ENCODE measurements at places on chromosomes 11 and 22. TPM values are rescaled to one million over a fixed set of nuclear protein-coding genes. Genes with fewer than 3 reads are reported as not detected.

DNA sequence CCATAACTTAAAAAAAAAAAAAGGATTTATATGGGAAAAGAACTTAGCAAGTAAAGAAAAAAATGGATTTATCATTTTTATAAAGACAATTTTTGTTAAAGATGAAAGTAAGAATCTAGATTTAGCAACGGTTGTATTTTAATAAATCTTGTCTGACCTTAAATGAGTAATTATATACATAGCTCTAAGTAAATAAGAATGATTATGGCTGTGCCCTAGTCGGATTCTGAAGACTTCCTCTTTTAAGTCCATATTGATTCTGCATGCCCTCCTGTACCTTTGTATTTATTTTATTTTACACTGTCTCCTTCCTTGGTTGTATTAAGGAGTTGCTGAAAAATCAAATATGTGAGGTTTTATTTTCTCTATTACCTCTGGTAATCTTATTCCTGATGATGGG lies 7.1 kb downstream of the RBX1 start:
- H3K4me1 ChIP-seq, result peaks cover 14% of the 10 kb centered on the region
- peaks cover 22% of the 10 kb centered on the region for H3K36me3 ChIP-seq
- H3K27me3 ChIP-seq, result no peaks in the 10 kb centered on the region

GRCh38 chr22:35648066-35649025 lies at the start of gene APOL6:
TSS of gene APOL6 (plus strand) at chr22:35648446. CDS start at chr22:35656426, 7,980 bp downstream.
- peak; percentile 85 for DNase-seq
- H3K4me3 ChIP-seq, result peak within 1 kb of the TSS; percentile 96
- peaks cover 14% of the 10 kb centered on the region for H3K4me1 ChIP-seq

GRCh38 chr11:9179141-9179540 lies 86.0 kb downstream of the DENND5A start:
- H3K4me3 ChIP-seq, result no peak overlapping the region
- no peaks in the 10 kb centered on the region for H3K27me3 ChIP-seq
- no peak overlapping the region for H3K27ac ChIP-seq
- peaks cover 29% of the 10 kb centered on the region for H3K4me1 ChIP-seq
- H3K36me3 ChIP-seq, result peaks cover 52% of the 10 kb centered on the region
- DNase-seq, result no peak

KRTAP5-2 gene
- not detected for total RNA-seq

- H3K27me3 ChIP-seq, result no peaks in the 10 kb centered on the region
- H3K4me1 ChIP-seq, result no peaks in the 10 kb centered on the region
- no peak for DNase-seq
Observed at GRCh38 chr11:9075556-9075955, 15.8 kb downstream of the SCUBE2 start.

- 0 out of 2 replicates have a peak, but pooled peaks cover 3% of the 10 kb centered on the region for H3K36me3 ChIP-seq
- no peak overlapping the region for H3K4me3 ChIP-seq
- no peaks in the 10 kb centered on the region for H3K27me3 ChIP-seq
- peaks cover 37% of the 10 kb centered on the region for H3K4me1 ChIP-seq
- peak overlapping the region; percentile 29 for H3K27ac ChIP-seq
Observed at GRCh38 chr11:126817096-126817495, 183.5 kb downstream of the KIRREL3 start.

GRCh38 chr11:95585752-95586077 lies 203.9 kb downstream of the FAM76B start:
- peaks cover 39% of the 10 kb centered on the region for H3K4me1 ChIP-seq
- no peak overlapping the region for H3K4me3 ChIP-seq
- no peaks in the 10 kb centered on the region for H3K27me3 ChIP-seq
- peak; percentile 44 for DNase-seq

HMOX1 gene
- total RNA-seq, result 71.6 TPM

DNA sequence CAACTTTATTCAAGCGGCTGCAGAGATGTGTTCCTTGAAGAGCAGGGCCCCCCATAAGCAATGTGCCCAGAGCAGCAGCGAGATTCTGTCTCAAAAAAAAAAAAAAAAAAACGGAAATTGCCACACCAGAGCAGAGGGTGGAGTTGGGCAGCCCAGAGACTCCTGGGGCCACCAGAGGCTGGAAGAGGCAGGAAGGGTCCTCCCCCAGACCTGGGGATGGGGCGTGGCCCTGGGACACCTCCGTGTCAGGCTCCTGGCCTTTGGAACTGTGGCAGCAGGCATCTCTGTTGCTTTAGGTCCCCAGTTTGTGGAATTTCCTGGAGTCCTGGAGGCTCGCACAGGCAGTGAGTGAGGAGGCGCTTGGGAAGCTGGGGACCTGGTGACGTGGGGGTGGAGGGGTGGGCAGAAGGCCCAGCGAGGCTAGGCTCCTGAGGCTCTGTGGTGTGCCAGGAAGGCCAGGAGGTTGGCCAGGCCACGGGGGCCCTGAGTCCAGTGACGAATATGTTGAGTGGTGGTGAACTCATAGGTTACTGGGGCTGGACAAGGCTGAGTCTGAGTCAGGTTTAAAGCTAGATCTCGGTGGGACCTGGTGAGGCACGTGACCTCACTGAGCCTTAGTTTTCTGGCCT lies 735.6 kb downstream of the BRD1 start:
- DNase-seq, result no peak
- no peaks in the 10 kb centered on the region for H3K27me3 ChIP-seq
- H3K36me3 ChIP-seq, result no peaks in the 10 kb centered on the region
- no peak overlapping the region for H3K27ac ChIP-seq
- H3K4me3 ChIP-seq, result no peak overlapping the region

- no peak for DNase-seq
- H3K27ac ChIP-seq, result no peak overlapping the region
- no peaks in the 10 kb centered on the region for H3K4me1 ChIP-seq
- no peaks in the 10 kb centered on the region for H3K27me3 ChIP-seq
- H3K36me3 ChIP-seq, result no peaks in the 10 kb centered on the region
Observed at GRCh38 chr22:32222991-32223390, 18.1 kb upstream of the RFPL2 start.

- H3K27me3 ChIP-seq, result no peaks in the 10 kb centered on the region
- H3K36me3 ChIP-seq, result no peaks in the 10 kb centered on the region
- H3K27ac ChIP-seq, result no peak overlapping the region
- no peak for DNase-seq
- H3K4me3 ChIP-seq, result no peak overlapping the region
Observed at GRCh38 chr11:34604145-34604544, 16.7 kb upstream of the EHF start.

DNA sequence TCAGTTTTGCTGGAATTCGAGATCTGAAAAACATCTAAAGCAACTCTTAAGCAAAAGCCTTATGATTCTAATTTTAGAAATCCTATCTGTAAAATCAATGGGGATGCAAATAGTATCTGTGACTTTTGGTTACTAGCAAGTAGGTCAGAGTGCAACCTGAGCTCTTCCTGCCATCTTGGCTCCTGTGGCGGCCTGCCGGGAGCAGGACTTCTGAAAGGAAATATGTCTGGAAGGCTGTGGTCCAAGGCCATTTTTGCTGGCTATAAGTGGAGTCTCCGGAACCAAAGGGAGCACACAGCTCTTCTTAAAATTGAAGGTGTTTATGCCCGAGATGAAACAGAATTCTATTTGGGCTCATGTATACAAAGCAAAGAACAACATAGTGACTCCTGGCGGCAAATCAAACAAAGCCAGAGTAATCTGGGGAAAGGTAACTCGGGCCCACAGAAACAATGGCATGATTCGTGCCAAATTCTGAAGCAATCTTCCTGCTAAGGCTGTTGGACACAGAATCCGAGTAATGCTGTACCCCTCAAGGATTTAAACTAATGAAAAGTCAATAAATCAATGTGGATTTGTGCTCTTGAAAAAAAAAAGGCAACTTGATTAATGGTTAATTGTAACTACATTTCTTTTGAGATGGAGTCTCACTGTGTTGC lies 1.7 kb downstream of the SAMM50 start:
- H3K36me3 ChIP-seq, result no peaks in the 10 kb centered on the region
- H3K4me3 ChIP-seq, result peak overlapping the region; percentile 88
- peak overlapping the region; percentile 83 for H3K27ac ChIP-seq
- DNase-seq, result no peak
- H3K27me3 ChIP-seq, result no peaks in the 10 kb centered on the region

DNA sequence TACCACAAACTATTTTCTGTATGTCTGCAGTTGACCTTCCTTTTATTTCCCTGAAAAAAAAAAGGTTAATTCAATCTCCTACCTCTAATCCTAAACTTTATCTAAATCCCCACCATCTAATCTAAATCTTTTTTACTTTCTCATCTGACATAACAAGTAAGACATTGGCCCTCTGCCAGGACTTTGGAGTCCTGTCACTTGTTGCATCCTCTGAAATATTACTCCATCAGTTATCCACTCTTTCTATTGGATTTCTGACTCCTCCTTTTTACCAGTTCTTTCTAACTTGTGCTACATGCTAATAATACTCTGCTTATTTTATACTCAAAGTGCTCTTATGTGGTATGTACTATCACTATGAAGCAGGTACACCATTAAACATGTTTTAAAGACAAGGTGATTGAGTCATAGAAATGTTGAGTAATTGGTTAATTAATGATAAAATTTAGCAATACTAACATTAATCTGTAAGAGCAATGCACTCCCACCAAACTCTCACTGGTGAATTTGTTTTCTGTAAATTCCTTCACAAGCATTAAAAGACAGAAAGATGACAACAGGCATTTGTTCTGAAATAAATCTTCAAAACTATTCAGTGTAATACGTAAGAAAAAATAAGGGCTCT lies 914.2 kb upstream of the RAG2 start:
- no peak overlapping the region for H3K27ac ChIP-seq
- H3K4me3 ChIP-seq, result no peak overlapping the region
- peak; percentile 3 for DNase-seq
- no peaks in the 10 kb centered on the region for H3K36me3 ChIP-seq

DNA sequence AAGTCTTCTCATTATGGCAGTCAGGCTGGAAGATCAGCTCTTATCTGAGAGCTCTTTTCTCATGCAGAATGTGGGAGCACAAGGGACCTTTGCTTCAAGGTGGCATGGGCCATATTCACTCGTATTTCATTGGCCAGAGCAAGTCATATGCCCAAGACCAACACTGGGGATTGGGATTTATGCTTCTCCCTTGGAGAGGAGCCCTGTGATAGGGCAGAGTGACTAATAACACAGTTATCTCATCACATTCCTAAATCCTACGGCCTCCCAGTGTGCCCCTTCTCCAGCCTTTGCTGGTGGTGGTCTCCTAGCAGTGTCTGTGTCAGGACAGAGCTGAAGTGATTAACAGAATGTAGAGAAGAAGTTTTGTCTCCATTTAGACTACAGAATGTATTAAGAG lies 48.6 kb downstream of the SYT9 start:
- no peaks in the 10 kb centered on the region for H3K4me1 ChIP-seq
- no peaks in the 10 kb centered on the region for H3K36me3 ChIP-seq
- H3K27me3 ChIP-seq, result no peaks in the 10 kb centered on the region
- no peak overlapping the region for H3K27ac ChIP-seq

- no peaks in the 10 kb centered on the region for H3K4me1 ChIP-seq
- no peaks in the 10 kb centered on the region for H3K36me3 ChIP-seq
- H3K4me3 ChIP-seq, result no peak overlapping the region
- H3K27me3 ChIP-seq, result no peaks in the 10 kb centered on the region
Observed at GRCh38 chr11:11384829-11385228, 31.8 kb upstream of the CSNK2A3 start.

TMEM25 gene
- total RNA-seq, result 4.2 TPM

- H3K27me3 ChIP-seq, result no peaks in the 10 kb centered on the region
- H3K27ac ChIP-seq, result no peak overlapping the region
- peaks cover 48% of the 10 kb centered on the region for H3K4me1 ChIP-seq
- H3K36me3 ChIP-seq, result no peaks in the 10 kb centered on the region
Observed at GRCh38 chr11:8772571-8773519, 90.3 kb downstream of the RPL27A start.

SNX32 gene
- not detected for total RNA-seq

DNA sequence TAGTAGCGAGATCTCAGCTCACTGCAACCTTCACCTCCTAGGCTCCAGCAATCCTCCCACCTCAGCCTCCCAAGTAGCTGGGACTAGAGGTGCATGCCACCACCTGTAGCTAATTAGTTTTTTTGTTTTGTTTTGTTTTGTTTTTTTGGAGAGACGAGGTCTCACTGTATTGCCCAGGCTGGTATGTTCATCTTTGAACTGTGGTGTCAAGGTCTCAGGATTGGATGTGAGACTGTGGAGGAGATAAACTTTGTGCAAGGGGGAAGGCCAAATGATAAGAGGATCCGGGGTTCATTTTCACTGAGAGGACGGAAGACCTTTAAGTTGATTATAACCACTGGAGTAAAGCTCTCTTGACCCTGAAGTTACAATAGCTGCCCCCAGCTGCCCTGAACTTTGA lies 8.9 kb downstream of the SEC14L2 start:
- H3K36me3 ChIP-seq, result peaks cover 26% of the 10 kb centered on the region
- H3K27me3 ChIP-seq, result no peaks in the 10 kb centered on the region
- H3K4me1 ChIP-seq, result peaks cover 28% of the 10 kb centered on the region
- H3K4me3 ChIP-seq, result no peak overlapping the region

DNHD1 gene
- 2.2 TPM for total RNA-seq

NXPE4 gene
- not detected for total RNA-seq

GRCh38 chr11:57502376-57502775 lies 13.1 kb downstream of the SLC43A1 start:
- H3K27me3 ChIP-seq, result no peaks in the 10 kb centered on the region
- H3K4me1 ChIP-seq, result no peaks in the 10 kb centered on the region
- DNase-seq, result no peak
- no peak overlapping the region for H3K4me3 ChIP-seq
